ENCODE measurements at places on chromosomes 11 and 22. TPM values are rescaled to one million over a fixed set of nuclear protein-coding genes. Genes with fewer than 3 reads are reported as not detected.

PLAAT3 gene
- 32.6 TPM for total RNA-seq

PAMR1 gene
- total RNA-seq = 0.13 TPM

GRCh38 chr11:48900131-48900800 is 83.4 kb downstream of the TRIM51G start:
- no peak for DNase-seq

- DNase-seq = no peak
Measured at GRCh38 chr11:20008190-20008870, 151.9 kb downstream of the DBX1 start.

DNA sequence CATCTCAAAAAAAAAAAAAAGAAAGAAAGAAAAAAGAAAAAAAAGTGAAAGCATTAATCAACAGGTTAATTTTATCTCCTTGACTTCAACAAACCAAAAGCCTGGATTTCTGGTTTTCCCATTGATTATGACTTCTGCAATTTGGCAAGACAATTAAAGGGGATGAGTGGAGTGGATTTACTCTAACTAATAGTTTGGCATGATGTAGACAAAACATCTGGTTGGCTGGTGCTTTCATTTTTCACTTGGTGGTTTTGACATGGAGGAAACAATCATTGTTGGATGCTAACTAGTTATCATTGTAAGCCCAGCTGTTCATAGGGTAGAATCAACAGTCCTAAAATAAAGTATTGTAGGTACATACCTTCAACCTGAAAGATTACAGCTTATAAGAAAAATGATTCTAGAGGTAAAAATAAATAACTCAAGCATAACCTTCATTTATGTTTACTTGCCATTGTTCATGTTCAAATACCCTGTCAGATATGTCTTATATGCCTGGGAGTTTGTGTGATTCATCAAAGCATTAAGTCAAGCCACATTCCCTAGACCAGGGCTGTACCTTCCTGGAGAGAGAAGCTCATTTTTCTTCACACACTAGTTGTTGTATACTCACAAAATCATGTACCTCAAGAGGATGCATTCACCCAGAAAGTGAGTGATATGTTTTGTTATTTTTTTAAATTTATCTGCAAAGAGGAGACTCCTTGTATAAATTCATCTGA is 15.1 kb downstream of the FIBIN start:
- DNase-seq = no peak

GRCh38 chr22:40300884-40301672 is 45.2 kb upstream of the ADSL start:
- DNase-seq = no peak

DNA sequence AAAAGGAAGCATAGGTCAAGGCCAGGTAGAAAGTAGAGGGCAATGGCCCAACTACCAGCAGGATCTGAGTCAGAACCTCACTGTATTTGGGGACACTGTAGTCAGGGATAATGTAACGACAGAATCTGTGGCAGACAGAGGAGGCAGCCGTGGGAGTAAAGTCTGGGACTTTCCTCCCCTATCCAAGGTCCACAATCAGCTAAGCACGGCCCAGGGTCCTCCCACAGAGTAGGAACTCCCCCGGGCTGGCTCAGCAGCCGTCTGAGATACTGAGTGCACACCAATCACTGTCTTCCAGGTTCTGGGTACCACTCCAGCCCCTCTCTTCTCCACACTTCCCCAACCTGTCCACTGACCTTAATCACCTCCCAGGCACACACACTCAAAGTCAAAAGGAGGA is 3.2 kb downstream of the IGSF9B start:
- no peak for DNase-seq

- no peak for DNase-seq
Measured at GRCh38 chr11:134479206-134480135, 67.4 kb upstream of the B3GAT1 start.

- no peak for DNase-seq
Measured at GRCh38 chr11:64253043-64253442, 1.7 kb downstream of the PLCB3 start.

DNA sequence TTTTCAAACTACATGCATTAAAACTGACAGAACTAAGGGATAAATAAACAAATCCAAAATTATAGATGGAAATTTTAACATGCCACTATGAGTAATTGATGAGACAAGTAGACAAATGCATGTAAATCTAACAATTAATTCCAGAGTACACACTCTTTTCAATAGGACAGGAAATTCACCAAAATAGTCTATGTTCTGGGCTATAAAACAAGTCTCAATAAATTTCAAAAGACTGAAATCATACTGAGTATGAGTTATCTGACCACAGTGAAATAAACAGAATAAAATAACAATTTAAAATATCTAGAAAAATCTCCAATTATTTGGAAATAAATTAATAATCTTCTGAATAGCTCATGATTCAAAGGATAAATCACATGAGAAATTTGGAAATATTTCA is 38.5 kb upstream of the ME3 start:
- DNase-seq = no peak

DNA sequence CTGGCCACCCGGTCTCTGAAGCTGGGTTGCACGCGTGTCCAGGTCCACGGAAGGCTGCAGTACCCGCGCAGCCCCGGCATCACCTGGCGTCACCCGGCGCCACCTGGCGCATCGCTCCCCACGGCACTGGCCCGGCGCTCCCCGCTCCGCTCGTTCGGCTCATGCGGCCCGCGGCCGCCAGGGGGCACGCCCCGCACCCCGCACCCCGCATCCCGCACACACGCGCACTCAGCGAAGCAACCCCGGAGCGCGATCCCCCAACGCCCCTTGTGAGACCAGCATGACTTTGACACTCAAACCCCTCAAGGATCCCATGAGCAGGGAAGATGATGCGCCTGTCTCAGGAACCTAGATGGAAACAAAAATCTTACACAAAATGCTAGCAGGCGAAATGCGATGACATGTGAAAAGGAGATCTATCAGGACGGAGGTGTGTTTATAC is 11.9 kb downstream of the B3GNT6 start:
- DNase-seq = no peak

- DNase-seq = no peak
Measured at GRCh38 chr11:121534131-121535093, 81.6 kb upstream of the SORL1-AS1 start.

DNA sequence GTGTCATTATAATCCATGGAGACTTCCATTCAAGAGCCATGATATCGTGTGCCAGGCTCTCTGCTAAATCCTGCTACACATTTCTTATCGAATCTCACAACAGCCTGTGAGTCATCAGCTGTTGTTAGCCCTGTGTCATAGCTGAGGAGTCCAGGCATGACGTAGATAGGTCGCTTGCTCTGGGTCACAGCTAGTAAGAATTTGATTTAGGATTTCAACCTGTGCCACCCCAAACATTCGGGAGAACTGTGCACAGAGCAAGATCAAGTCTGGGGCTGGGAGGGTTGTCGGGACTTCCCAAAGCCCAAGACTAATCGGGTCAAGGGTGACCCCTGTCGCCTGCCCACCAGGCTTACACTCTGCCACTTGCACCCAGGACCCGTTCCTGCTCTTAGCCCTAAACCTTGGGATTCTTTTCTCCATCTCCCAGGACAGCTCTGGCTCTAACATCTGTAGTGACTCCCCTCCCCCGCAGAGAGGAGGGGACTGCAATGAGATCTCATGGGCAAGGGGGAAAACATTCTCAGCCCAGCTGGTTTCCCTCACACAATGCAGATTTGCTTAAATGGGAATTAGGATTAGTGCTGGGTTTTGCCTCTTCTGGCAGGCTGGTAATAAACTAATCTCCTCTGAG is 34.3 kb downstream of the TSPAN18 start:
- peak; percentile 27 for DNase-seq

GRCh38 chr11:75261902-75262361 is 21.4 kb downstream of the TPBGL start:
- DNase-seq = no peak

GRCh38 chr11:131301306-131301705 is 69.1 kb upstream of the NTM start:
- DNase-seq = no peak

Data from Panc1 (cell line).